ENCODE measurements at places on chromosomes 4 and X. TPM values are rescaled to one million over a fixed set of nuclear protein-coding genes. Genes with fewer than 3 reads are reported as not detected.

- no peaks in the 10 kb centered on the region for H3K4me1 ChIP-seq
- H3K27ac ChIP-seq, result no peak overlapping the region
- H3K4me3 ChIP-seq, result no peak overlapping the region
- no peaks in the 10 kb centered on the region for H3K36me3 ChIP-seq
- no peaks in the 10 kb centered on the region for H3K27me3 ChIP-seq
These were observed 65.7 kb upstream of the STX18 start for GRCh38 chr4:4607336-4608213.

DNA sequence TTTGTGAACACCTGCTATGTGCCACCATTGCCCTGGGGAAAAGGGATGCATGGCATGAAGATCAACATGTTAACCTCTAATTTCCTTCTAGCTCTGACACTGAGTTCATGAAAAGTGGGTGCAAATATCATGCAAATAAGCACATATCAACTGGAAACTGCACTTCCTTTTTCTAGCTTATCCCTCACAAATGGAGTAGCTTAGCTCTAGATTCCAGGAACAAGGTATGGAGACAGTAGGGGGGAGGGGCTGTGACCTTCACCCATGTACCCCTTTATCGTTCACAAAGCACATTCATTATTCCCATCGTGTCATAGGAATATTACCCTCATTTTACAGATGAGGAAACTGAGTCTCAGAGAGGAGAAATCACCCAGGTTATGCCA, 37.4 kb downstream of the STARD8 start:
- H3K27me3 ChIP-seq, result no peaks in the 10 kb centered on the region
- no peak overlapping the region for H3K27ac ChIP-seq
- no peak overlapping the region for H3K4me3 ChIP-seq
- H3K4me1 ChIP-seq, result no peaks in the 10 kb centered on the region
- H3K36me3 ChIP-seq, result no peaks in the 10 kb centered on the region

GRCh38 chr4:3526456-3526855, 5.8 kb downstream of the LRPAP1 start:
- peaks cover 28% of the 10 kb centered on the region for H3K4me1 ChIP-seq
- DNase-seq, result no peak
- H3K36me3 ChIP-seq, result peaks cover 71% of the 10 kb centered on the region
- no peak overlapping the region for H3K27ac ChIP-seq
- no peaks in the 10 kb centered on the region for H3K27me3 ChIP-seq
- no peak overlapping the region for H3K4me3 ChIP-seq

DNA sequence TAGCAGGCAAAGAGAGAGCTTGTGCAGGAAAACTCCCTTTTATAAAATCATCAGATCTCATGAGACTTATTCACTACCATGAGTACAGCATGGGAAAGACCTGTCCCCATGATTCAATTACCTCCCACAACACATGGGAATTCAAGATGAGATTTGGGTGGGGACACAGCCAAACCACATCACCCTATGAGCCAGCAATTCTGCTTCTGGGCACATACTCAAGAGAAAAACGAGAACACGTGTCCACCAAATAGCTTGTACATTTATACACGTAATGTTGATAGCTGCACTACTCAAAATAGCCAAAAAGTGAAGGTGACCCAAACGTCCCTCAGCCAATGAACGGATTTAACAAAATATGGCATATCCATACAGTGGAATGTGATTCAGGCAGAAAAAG, 94.5 kb upstream of the DHRSX start:
- H3K36me3 ChIP-seq, result peaks cover 4% of the 10 kb centered on the region
- DNase-seq, result no peak
- no peak overlapping the region for H3K4me3 ChIP-seq

DNA sequence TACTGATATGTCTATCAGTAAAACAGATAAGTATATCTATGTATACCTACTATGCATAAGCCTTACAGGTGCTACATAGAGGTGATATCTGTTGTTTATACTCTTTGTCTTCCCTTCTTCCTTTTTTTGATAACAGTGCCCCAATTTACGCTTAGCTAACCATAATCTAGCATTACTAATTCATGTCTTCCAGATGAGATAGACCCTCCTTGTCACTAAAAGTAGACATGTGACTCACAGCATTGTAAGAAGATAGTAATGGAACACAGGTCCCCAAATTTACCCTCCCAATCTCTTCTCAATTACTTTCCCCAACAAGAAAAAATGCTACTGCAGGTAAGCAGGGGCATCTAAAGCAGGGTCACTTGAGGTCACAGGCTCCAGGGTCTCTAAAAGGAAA, 7.9 kb upstream of the NFKB1 start:
- no peak for DNase-seq
- no peaks in the 10 kb centered on the region for H3K36me3 ChIP-seq
- no peaks in the 10 kb centered on the region for H3K27me3 ChIP-seq
- no peaks in the 10 kb centered on the region for H3K4me1 ChIP-seq
- no peak overlapping the region for H3K4me3 ChIP-seq
- no peak overlapping the region for H3K27ac ChIP-seq

DNA sequence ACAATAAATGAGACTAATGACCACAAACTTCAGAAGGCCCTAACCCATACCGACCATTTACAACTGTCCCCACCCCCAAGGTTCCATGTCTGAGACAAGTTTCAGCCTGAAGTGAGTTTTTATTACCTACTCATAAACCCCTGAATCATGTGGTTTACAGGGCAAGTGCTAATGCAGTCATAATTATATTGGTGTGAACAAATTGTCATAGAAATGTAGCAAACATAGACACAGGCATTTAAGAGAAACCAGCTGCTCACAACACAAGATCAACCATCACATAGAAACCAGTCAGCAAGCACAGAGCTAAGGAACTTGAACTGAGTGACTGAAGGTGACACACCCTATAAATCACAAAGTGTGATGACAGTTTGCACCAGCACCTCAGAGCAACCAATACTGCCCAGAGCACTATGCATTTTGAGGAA, 173.8 kb upstream of the MID1 start:
- H3K36me3 ChIP-seq, result no peaks in the 10 kb centered on the region
- H3K27me3 ChIP-seq, result no peaks in the 10 kb centered on the region
- H3K4me3 ChIP-seq, result no peak overlapping the region
- no peak overlapping the region for H3K27ac ChIP-seq
- H3K4me1 ChIP-seq, result no peaks in the 10 kb centered on the region

- H3K27me3 ChIP-seq, result no peaks in the 10 kb centered on the region
- no peak overlapping the region for H3K4me3 ChIP-seq
- DNase-seq, result no peak
- no peaks in the 10 kb centered on the region for H3K4me1 ChIP-seq
- H3K27ac ChIP-seq, result no peak overlapping the region
These were observed 10.7 kb downstream of the TENT5D start for GRCh38 chrX:80430826-80431504.

DNA sequence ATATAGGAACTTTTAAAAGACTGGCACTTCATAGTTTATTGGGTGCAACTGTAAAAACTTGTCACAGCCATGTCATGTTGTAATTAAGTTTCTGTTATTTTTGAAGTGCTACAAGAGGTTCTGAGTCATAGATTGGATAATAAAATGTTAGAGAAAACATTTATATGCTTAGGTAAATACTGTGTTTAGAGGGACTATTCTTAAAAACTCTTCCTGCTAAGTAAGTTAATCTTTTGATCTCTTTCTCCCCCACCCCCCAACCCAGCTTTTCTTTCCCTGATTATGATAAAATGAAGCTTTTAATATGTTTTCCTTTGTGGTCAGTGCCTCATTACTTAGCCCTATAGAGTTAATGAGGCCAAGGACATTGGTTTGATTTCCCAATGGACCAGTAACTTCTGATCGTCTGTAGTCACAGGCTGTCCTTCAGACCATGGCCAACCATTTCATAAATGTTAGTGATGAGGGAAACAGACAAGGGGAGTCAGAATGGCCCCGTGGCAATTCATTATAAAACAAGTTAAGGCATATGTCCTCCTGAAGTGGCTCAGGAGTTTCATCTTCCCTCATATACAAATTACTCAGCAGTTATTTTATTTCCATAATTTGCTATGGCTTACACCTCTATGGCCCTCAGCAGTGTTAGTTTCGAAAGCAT, 3.9 kb upstream of the PDLIM5 start:
- peaks cover 5% of the 10 kb centered on the region for H3K4me1 ChIP-seq
- H3K36me3 ChIP-seq, result peaks cover 2% of the 10 kb centered on the region
- H3K4me3 ChIP-seq, result no peak overlapping the region
- no peaks in the 10 kb centered on the region for H3K27me3 ChIP-seq
- DNase-seq, result no peak

DNA sequence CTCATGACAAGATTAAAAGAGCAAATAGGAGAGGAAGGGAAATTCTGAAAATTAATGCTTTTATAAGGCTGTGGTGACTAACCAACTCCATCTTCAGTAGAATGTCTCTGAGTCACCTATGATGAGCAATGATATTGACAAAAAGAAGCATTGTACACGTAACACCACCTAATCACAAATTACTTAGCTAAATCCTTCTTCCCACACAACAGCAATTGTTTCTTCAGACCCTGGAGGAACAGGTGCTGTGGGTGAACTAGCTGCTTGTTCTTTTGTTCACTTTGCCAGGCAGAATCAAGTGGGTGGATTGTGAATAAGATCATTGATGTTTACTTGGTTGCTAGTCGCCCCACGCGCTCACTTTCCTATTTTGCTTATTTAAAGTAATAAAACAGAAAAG, 315.5 kb downstream of the CAMK2D start:
- no peak overlapping the region for H3K4me3 ChIP-seq
- no peak for DNase-seq
- H3K27ac ChIP-seq, result no peak overlapping the region
- H3K4me1 ChIP-seq, result no peaks in the 10 kb centered on the region

GRCh38 chr4:13007802-13008470, 476.2 kb downstream of the RAB28 start:
- no peak for DNase-seq
- no peak overlapping the region for H3K27ac ChIP-seq
- H3K4me3 ChIP-seq, result no peak overlapping the region

DNA sequence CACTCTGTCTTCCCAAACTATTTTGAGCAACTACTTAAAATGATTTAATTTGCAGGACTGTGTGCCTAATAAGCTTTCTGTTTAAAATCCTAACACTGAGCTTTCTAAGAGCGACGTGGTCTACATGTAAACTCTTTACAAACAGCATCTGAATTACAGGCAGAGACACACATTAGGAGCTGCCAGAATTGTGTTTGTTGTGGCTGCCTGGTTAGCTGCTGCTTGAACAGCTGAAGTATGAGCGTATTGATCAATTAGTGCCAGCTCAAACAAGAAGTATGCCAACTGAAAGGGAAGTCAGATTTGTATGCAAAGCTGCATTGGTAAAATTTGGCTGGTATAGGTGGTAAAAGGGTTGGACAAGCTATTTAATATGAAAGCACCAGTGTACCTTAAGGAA, 384.4 kb downstream of the PCDH7 start:
- no peak for DNase-seq
- H3K4me3 ChIP-seq, result no peak overlapping the region
- H3K4me1 ChIP-seq, result no peaks in the 10 kb centered on the region
- H3K27me3 ChIP-seq, result no peaks in the 10 kb centered on the region

- no peak overlapping the region for H3K4me3 ChIP-seq
- H3K27ac ChIP-seq, result no peak overlapping the region
- DNase-seq, result no peak
These were observed 37.4 kb upstream of the SLC10A4 start for GRCh38 chr4:48445704-48446103.

GRCh38 chrX:38129366-38129765, 91.3 kb downstream of the SRPX start:
- H3K27ac ChIP-seq, result no peak overlapping the region
- no peak overlapping the region for H3K4me3 ChIP-seq
- H3K36me3 ChIP-seq, result no peaks in the 10 kb centered on the region
- H3K4me1 ChIP-seq, result no peaks in the 10 kb centered on the region
- H3K27me3 ChIP-seq, result no peaks in the 10 kb centered on the region

GRCh38 chr4:156571146-156571545, 400.5 kb downstream of the PDGFC start:
- no peaks in the 10 kb centered on the region for H3K36me3 ChIP-seq
- H3K4me1 ChIP-seq, result no peaks in the 10 kb centered on the region
- no peak overlapping the region for H3K4me3 ChIP-seq

- no peak overlapping the region for H3K4me3 ChIP-seq
- H3K36me3 ChIP-seq, result no peaks in the 10 kb centered on the region
- H3K27ac ChIP-seq, result no peak overlapping the region
These were observed 880.2 kb downstream of the RAPGEF2 start for GRCh38 chr4:159983082-159983481.

GRCh38 chrX:56798339-56798711, 69.3 kb downstream of the NBDY start:
- no peak overlapping the region for H3K4me3 ChIP-seq
- H3K36me3 ChIP-seq, result no peaks in the 10 kb centered on the region
- H3K27me3 ChIP-seq, result no peaks in the 10 kb centered on the region
- peaks cover 37% of the 10 kb centered on the region for H3K4me1 ChIP-seq
- no peak for DNase-seq

DNA sequence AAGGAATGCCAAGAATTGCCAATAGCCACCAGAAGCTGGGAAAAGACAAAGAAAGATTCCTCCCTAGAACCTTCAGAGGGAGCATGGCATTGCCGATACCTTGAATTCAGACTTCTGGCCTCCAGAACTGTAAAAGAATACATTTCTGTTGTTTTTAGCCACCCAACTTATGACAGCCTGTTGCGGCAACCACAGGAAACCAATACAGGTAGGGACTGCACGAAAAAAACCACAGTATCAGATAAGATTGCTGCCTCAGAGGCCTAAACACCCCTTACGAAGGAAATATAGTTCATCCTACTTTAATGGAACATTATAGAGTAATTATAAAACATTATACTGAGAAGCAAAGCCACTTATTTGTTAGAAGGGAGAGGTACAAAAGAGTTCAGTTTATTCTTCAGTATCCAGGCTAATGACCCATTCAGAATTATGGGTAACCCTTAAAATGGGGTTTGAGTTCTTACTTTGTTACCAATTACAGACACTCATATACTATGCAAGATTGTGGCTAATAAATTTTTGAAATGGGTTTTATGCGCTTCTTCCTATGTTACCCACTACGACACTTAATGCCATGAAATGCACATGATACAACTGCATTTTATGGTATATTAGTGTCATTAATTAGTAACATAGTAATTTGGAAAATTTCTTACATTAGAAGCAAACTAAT, 37.4 kb upstream of the SMIM10L2A start:
- no peaks in the 10 kb centered on the region for H3K36me3 ChIP-seq
- H3K4me1 ChIP-seq, result peaks cover 40% of the 10 kb centered on the region
- peak overlapping the region; percentile 35 for H3K4me3 ChIP-seq

DNA sequence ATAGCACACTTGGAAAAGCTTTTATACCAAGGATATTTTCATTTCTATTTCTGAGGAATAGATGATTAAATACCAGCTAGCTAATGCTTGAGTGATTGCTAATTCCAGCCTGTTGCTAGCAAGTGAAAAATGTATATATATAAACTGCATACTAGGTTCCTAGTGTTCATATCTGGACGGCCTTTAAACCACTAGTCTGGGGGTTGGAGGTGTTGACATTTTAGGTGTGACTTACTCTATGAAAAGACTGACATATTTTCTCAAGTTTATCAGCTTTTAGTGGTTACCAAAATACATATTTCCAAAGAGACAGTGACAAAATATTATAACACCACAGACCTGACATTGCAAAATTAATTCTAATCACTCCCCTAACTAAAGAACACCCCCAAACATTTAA, 44.7 kb downstream of the MTMR8 start:
- H3K27me3 ChIP-seq, result no peaks in the 10 kb centered on the region
- H3K4me1 ChIP-seq, result no peaks in the 10 kb centered on the region
- H3K4me3 ChIP-seq, result no peak overlapping the region
- no peak for DNase-seq
- H3K36me3 ChIP-seq, result no peaks in the 10 kb centered on the region

SNCA gene
- total RNA-seq, result 2.5 TPM

DCAF4L1 gene
- 0.24 TPM for total RNA-seq

SATL1 gene
- total RNA-seq, result not detected

RASSF6 gene
- total RNA-seq, result 0.21 TPM

CFAP47 gene
- total RNA-seq, result not detected

MAP3K15 gene
- not detected for total RNA-seq

MID1IP1 gene
- 61.3 TPM for total RNA-seq
